AG20443 (cell line): ENCODE measurements at places on chromosomes 12 and 14.

DNA sequence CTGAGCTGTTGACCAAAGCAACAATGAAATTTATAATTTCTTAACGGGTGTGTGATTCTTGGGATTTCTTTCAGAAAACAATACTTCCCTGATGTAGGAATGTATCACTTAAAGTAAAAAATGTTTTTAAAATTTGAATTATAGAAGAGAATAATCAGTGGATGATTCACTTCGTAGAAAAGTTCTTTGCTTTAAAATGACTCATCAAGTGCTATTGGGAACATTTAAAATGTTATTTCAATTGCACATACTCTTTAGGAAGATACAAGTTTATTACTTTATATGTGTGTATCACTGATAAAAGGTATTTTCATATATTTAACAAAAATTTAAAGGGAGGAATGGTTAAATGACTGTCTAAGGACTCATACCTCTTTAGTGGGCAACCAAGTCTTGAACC lies 155.3 kb downstream of the PDE3A start:
- DNase-seq = peak; percentile 15

DNA sequence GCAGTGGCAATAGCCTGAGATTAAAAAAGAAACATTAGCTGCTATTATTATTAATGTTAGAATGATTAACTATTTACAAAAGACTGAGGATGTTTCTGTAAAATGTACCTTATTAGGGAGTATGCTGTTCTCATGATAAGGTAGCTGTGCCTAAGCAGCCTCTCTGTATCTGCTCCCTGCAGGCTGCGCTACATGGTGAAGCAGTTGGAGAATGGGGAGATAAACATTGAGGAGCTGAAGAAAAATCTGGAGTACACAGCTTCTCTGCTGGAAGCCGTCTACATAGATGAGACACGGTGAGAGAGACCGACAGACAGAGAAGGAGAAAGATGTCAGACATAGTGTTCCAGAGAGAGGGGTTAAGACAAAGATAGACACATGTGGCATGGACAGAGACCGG lies 17.4 kb downstream of the PDE1B start:
- DNase-seq = no peak

- peak; percentile 73 for DNase-seq
Observed at GRCh38 chr12:15268927-15269552, 47.8 kb upstream of the RERG start.

DNA sequence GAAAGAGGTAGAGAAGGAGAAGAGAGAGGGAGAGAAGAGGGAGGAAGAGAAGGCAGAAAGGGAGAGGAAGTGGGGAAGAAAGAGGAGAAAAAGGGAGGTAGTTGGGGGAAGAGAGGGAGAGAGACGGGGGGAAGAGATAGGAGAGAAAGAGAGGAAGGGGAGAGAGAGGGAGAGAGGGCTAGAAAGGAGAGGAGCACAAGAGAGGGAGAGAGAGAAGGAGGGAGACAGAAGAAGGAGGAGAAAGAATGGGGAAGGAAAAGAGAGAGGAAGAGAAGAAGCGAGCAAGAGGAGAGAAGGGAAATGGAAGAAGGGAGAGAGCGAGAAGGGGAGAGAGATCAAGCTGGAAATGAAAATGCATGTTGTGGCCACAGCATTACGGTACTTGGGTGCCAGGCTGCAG lies 1368.4 kb upstream of the TMEM132C start:
- DNase-seq = no peak

DNA sequence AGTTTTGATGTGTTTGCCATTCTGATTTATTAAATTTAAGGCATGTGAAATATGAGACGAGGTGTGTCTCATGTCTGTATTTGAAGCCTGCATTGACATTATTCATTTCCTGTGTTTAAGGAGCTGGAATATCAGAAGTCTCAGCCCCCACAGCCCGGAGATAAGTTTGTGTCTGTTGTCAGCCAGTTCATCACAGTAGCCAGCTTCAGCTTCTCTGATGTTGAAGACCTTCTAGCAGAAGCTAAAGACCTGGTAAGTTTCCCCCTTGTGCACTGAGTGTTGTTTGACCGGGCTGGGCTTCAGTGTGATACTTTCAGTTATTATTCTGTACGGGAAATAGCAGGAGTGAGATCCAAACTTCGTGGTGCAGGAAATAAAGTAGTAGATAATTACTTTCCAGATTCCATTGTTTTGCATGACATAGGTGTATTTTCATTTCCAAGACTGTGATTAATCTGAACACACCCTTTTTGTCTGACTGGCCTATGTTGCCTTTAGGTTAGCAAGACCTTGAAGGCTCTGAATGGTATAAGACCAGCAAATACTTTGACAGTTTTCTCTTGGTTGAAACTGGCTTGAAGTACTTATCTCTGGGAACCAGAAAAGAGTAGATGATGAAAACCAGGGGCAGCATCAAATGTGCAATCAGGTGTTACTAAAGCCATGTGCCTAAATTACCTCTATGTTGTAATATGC lies 101.5 kb downstream of the GPR135 start:
- no peak for DNase-seq

DNA sequence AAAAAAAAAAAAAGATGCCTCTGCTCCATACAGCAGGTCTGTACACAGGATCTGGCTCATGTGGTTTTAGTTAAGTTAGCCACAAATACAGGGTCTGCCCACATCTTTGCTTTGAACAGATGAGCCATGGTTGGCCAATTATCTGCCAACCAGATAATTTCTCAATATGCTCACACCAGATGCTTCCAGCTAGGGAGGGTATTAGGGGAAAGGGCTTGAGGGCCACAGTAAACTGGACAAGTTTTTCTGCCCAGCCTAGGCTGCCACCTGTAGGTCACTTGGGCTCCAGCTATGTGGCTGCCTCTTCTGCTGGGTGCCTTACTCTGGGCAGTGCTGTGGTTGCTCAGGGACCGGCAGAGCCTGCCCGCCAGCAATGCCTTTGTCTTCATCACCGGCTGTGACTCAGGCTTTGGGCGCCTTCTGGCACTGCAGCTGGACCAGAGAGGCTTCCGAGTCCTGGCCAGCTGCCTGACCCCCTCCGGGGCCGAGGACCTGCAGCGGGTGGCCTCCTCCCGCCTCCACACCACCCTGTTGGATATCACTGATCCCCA lies 776 bp downstream of the RDH5 start:
- DNase-seq = peak; percentile 84

DNA sequence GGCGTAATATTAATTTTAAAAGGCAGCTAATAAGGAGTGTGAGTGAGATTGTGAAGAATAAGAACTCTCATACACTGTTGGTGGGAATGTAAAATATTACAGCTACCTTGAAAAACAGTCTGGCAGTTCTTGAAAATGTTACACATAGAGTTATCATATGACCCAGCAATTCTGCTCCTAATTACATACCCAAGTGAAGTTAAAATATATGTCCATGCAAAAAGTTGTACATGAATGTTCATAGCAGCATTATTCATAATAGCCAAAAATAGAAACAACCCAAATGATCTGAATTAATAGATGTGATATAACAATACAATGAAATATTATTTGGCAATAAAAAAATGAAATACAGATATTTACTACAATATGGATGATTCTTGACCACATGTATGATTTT lies 68.2 kb downstream of the RASSF8 start:
- no peak for DNase-seq

GRCh38 chr12:112936264-112936663 lies 2.0 kb upstream of the OAS3 start:
- no peak for DNase-seq

DNA sequence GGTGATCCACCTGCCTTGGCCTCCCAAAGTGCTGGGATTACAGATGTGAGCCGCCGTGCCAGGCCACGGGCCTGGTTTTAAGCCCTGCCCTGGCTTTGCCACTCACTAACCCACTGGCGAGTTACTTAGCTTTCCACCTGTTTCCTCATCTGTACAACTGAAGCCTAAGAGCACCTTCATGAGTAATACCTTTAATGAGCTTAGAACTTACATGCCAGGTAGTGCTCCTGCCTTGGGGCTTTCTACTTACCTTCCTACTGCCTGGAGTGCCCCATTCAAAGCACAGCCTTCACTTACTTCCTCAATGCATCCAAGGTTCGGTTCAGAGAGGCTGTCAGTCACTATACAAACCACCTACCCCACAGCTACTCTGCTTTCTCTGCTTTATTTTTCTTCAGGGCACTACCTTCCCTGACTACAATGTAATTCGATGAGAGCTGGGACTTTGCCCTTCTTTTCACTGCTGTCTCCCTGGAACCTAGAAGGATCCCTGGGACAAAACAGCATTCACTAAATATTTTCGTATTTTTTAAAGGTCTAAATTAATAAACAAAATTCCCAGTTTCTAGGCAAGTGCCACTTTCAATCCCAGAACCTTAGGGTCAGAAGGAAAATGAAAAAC lies 13.8 kb downstream of the ZCCHC8 start:
- DNase-seq = no peak

- no peak for DNase-seq
Observed at GRCh38 chr14:92253381-92253894, 69.5 kb upstream of the SLC24A4 start.

DNA sequence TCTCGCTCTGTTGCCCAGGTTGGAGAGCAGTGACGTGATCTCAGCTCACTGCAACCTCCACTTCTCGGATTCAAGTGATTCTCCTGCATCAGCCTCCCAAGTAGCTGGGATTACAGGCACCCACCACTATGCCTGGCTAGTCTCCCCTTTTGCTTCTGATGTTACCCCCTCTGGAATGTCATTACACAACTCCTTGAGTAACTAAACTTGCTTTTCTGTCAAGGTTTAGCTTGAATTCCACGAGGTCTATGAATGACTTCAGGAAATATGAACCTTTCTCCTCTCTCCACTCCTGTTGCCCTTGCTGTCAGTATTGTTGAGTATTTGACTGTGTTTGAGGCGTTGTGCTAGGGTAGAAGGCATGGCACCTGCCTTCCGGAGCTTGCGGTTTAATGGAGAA lies 16.8 kb upstream of the RTRAF start:
- no peak for DNase-seq

- DNase-seq = no peak
Observed at GRCh38 chr14:68397371-68397811, 395.5 kb downstream of the ZFP36L1 start.

DNA sequence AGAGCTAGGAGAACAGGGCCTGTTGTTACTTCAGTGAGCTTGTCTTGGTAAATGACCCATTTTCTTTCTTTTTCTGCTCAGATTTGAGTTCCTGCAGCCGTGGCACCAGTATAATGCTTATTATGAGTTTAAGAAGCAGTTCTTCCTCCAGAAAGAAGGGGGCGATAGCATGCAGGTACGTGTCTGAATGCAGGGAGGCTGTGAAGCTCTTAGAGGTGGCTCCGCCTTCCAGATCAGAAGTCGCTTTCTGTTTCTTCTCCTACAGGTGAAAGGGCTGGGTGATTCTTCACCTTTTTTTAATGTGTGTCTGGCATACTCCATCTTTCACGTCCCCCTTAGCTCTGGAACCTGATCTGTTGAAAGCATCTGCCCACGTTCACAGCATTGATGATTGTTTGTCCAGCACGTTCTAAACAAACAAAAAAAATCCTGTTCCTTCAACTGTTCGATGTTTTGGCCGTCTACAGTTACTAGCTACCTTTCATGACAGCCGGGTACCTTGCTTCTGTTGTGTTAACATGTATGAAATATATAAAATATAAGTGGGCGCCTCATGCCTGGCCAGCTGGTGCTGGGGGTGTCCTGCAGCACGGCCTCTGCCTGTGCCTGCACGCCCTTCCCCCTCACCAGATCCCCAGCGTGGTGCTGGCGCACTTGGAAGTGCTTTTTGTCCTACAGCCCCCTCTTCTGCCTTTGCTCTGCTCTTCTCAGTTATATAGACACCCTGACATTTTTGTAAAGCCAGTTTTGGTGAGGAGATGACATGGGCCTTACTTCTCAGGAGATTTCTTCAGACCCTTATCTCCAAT lies 44.6 kb downstream of the SFSWAP start:
- no peak for DNase-seq

GRCh38 chr12:130427381-130427887 lies 89.7 kb downstream of the PIWIL1 start:
- no peak for DNase-seq

DNA sequence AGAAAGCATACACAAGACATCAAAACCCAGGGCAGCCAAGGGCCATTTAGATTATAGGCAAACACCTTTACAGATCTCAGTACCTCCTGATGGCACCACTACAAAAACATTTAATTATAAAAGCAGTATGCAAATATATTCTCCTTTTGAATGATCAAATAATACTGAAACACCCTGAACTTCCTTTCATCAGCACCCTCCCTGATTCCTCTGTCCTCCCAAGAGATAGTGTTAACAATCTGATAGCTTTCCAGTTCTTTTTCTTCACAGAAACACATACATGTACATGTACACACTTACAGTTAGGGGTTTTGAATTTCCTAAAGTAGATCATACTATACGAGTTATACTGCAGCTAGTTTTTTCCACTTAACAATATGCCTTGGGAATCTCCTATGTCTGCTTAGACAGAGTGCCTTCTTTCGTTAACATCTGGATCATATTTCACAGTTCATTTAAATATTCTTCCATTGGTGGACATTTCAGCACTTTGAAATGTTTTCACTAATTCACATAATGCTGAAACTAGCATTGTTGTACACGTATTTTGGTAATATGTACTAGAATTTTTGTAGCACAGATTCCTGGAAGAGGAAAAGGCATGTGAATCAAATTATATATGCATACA lies 35.2 kb downstream of the TDG start:
- DNase-seq = no peak

GRCh38 chr12:13135371-13136178 lies 32.1 kb upstream of the GSG1 start:
- peak; percentile 94 for DNase-seq

DNA sequence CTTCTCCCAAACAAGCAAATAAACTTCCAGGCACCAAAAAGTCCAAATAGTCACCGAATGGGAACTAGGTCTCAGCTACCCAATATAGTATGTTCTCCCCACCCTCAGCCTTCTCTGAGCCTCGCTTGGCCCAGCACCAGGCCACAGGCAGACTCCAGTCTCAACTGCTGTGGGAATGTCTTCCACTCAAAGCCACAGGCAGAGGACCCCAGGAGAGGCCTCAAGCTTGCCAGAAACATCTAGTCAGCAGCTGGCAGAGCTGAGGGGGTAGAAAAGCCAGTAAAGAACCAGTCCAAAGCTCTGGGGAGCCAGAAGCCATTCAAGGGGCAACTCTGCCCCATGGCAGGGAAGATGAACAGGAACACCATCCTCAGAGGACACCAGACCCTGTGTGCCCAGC lies 41.8 kb downstream of the FMNL3 start:
- DNase-seq = no peak

DNA sequence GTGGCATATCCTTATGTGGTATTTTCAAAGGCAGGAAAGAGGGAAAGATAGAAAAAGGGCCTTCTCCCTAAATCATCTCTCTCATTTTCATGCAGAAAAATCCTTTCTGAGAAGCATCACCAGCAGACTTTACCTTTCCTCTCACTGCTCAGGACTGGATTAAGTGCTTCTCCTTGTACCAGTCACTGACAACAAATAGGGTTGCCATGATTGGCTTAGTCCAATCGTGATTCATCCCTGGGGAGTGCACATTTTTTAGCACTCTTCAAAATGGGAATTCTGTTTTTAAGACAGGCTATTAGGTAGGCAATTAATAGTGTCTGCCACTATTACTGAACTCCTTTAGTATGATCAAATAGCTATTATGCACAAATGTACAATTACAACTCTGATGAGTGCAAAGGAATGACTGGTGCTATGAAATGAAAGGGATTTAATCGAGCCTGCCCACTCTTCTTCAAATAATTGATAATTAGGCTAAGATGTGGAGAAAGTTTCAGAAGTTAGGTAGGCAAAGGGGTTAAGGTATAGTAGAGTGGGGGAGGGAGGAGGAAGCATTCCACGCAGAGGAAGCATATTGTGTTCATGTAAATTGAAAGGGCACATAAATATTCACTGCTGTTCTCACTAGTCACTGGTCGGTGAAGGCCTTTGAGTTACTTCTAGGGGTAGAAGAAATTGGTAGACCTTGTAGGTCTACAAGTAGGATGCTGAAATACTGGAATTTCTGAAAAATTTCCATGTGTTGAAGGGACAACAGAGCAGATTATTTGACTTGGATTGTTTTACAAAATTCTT lies 84.0 kb downstream of the MSRB3 start:
- DNase-seq = no peak
